ENCODE measurements at places on chromosomes 5 and 9.

DNA sequence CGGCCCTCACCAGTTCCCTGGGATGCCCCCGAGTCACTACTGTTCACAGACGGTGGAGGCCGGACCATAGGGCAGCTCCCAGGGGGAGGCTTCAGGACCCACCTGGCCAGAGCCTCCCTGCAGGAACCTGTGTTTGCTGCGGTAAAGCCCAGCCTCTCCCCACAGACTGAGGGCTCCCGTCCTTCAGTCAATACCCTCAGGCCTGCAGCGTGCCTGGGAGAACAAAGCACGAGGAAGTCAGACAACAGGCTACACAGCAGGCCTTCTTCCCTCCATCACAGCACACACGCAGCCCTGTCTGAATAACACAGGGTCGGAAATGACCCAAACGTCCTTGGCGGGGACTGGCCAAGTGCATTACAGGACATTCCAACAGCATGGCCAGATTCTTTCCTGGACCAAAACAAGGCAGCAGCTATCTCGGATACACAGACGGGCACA lies 34.4 kb downstream of the COL23A1 start:
- no peak for DNase-seq

GRCh38 chr9:4585135-4585534 lies 77.0 kb upstream of the PLPP6 start:
- DNase-seq, result no peak

DNA sequence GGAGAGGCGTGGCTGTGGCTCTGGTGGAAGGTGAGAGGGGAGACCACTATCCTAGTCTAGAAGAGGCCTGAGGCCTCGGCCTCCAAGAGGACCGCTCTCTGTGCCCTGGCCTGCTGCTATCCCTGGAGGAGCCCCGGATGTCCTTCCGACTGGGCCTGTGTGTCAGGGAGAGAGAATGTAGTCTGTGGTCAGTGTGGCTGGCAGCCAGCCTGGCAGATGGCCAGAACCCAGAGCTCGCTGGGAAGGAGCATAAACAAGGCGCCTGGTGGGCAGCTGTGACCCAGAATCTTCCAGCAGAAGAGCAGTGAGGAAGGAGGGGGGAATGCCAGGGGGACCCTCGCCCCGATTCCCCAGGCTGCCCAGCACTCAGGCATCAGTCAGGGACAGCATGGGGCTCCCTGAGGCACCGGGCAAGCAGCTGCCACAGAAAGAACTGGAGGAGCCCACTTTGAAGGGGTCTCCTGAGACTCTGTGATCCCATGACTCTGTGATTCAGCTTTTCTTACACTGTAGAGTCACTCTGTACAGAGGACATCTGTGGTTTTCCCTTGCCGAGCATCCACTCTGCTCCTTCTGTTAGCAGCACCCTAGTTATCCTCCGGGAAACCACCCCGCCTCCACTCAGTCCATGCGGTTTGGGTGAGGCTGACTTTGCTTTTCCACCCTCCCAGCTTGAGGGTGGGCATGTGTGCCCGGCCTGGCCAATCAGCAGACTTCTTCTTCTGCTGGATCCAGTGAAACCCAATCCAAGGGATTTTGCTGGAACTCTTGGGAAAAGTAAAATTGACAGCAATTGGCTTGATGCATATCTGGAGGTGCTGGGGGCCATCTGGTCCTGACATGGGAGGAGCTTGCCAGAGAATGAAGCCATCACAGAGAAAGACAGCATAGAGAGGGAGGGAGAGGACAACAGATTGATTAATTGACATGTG lies 46.2 kb upstream of the PWWP2A start:
- peak; percentile 94 for DNase-seq

DNA sequence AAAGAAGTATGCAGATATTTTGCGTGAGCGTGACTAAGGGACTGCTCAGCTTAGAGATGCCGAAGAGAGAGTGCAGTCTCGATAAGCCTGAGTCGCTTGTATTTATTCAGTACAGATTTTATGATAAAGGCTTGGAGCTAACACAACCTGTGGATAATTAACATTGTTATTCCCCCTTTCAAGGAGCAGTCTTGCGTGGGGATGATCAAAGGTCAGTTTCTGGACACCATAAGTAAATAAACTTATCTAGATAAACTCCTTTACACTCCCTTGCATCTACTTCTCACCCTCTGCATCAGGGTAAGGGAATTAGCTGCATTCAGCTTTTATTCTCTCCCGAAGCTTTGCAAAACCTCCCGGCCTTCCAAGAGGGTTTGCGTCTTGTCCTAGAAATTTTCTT lies 357.8 kb upstream of the ST8SIA4 start:
- no peak for DNase-seq

GRCh38 chr5:143913008-143913752 lies 101.2 kb downstream of the HMHB1 start:
- no peak for DNase-seq

Measured in ureter (tissue), 1 donor.